LHCN-M2 (cell line): ENCODE measurements at places on chromosomes 16 and 17.

DNA sequence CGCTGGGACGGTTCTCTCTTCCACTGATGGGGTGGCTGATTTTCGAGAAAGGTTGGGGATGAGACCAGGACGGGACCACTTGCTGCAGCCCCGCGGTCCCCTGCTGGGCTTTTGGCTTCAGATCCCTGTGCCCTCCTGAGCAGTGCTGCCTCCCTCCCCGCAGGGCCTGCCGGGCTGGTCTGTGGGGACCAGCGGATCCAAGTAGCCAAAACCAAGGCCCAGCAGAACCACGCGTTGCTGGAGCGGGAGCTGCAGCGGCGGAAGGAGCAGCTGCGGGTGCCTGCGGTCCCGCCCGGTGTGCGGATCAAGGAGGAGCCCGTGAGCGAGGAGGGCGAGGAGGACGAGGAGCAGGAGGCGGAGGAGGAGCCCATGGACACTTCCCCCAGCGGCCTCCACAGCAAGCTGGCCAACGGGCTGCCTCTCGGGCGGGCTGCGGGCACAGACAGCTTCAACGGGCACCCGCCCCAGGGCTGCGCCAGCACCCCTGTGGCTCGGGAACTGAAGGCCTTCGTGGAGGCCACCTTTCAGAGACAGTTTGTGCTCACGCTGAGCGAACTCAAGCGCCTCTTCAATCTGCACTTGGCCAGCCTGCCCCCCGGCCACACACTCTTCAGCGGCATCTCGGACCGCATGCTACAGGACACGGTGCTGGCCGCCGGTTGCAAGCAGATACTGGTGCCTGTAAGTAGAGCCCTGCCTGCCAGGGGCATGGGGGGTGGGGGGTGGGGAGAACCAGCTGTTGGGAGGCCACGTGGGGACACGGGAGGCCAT is 28.6 kb downstream of the POLR3E start:
- DNase-seq = no peak

DNA sequence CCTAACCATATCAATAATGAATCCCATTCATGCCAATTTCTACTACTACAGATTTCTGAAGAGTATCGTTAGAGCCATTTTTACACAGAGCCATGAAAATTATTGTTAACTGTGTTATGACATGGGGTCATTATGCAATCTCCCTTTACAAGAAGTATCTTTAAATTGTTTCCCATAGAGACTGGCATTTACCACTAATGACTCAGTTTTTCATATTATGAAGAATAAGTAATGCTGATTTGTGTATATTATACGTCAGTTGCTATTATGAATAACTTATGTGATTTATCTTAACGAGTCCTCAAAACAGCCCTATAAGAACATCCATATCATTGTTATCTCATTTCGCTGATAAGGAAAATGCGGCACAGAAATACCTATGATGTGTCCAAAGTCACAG is 173.8 kb downstream of the KCNJ2 start:
- DNase-seq = no peak

GRCh38 chr17:1484060-1484535 is 8.4 kb downstream of the MYO1C start:
- no peak for DNase-seq

- peak; percentile 62 for DNase-seq
Measured at GRCh38 chr17:43753493-43754129, 5.0 kb downstream of the SOST start.

DNA sequence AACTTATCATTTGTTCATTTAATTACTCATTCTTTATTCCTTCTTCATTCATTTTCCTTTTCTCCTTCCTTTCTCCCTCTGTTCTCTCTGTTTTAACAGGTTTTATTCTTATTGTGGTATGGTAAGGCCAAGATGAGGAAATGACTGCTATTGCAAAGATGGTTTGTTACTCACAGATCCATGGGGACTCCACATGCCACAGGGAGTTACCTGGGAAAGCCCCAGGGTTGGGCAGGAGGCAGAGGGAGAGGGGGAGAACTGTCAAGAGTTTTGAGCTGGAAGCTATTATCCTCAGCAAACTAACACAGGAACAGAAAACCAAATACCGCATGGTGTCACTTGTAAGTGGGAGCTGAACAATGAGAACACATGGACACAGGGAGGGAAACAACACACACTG is 453.3 kb downstream of the WWOX start:
- no peak for DNase-seq

- DNase-seq = no peak
Measured at GRCh38 chr17:32266051-32266388, 388 bp downstream of the RHBDL3 start.

DNA sequence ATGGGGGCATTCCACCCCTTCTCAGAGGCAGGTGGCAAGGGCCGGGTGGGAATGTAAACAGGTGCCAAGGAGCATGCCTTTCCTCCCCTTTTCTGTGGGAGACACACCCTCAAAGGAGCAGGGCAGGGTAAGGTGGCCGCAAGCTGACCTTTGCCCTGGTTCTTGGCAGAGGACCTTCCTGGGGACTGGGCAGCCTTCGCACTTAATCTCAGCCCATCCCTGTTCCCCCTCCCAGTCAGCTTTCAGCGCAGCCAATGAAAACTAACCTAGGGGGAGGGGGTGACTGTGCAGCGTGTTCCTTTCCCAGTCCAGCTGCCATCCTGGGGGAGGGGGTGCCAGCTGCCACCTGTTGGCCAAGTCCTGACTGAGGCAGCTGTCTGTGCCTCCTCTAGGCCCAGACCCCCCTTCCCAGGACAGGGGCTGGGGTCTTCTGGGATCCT is 2.8 kb downstream of the TRAF4 start:
- peak; percentile 95 for DNase-seq

GRCh38 chr17:73510981-73511718 is 133.1 kb downstream of the SDK2 start:
- DNase-seq = no peak

GRCh38 chr17:8843344-8843743 is 24.1 kb downstream of the PIK3R6 start:
- no peak for DNase-seq

- no peak for DNase-seq
Measured at GRCh38 chr17:58918072-58918471, 162.4 kb downstream of the PPM1E start.

DNA sequence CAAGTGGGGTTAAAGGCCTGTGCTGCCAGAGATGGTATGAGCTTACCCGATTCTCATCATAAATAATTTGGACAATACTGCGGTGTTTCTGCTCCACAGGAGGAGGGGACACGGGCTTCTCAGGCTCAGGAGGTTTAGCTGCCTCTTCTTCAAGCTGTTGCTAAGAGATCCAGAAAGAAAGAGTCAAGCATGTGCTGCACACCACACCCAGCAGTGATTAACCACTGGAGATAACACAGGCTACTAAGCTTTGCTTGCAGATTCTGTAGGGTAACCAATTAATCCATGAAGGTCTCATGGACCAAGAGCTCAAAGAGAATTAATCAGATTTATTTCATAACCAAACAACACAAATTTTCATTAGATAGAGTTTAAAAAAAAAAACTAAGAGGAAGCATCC is 56.6 kb downstream of the NCOR1 start:
- no peak for DNase-seq

- peak; percentile 69 for DNase-seq
Measured at GRCh38 chr17:47882247-47882646, 13.8 kb upstream of the SP2 start.

DNA sequence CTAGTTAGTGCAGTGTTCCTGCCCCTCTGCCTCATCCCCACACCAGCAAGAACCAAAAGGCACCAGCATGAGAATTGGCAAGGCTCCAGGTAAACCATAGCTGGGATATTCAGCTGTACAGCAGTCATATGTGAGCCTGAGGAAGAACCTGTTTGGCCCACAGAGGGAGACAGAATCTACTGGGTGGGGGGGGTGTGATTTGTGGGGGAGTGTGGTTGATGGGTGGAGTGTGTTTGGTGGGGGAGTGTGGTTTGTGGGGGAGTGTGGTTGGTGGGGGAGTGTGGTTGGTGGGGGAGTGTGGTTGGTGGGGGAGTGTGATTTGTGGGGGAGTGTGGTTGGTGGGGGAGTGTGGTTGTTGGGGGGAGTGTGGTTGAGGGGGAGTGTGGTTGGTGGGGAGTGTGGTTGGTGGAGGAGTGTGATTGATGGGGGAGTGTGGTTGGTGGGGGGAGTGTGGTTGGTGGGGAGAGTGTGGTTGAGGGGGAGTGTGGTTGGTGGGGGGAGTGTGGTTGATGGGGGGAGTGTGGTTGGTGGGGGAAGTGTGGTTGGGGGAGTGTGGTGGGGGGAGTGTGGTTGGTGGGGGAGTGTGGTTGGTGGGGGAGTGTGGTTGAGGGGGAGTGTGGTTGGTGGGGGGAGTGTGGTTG is 19.5 kb downstream of the MINK1 start:
- peak; percentile 49 for DNase-seq

- DNase-seq = peak; percentile 89
Measured at GRCh38 chr17:59373882-59374495, 42.5 kb downstream of the YPEL2 start.
